ENCODE measurements at places on chromosomes 7 and 10.

DNA sequence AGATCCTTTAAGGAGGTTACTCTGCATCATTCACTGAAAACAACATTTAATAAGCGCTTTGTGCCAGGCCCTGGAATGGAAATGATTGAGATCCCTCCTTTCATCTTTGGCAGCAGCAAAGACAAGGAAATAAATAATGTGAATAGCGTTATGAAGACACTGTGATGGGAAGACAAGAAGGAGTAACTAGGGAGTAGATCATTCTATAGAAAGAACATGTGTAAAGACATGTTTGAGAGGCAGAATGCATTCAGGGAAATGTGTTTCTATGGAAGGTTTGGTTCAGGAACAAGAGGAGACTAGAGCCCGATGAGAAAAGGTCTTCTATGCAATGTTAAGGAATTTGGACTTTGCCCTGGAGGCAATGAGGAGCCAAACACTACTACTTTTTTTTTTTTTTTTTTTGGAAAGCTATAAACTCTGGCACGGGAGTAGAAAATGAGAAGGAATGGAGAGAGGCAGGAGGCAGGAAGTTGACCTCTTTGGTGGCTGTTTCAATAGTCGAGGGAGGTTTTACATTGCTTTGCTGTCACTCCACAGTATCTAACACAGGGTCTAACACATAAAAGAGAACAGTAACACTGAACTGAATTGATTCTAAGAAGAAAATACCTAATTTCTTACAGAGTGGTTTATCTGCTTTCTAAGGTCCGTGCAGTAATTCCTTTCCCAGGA is 44.9 kb downstream of the SMURF1 start:
- peak; percentile 28 for DNase-seq

- no peak for DNase-seq
These were observed 9.8 kb upstream of the COMTD1 start for GRCh38 chr10:75245354-75246250.

DNA sequence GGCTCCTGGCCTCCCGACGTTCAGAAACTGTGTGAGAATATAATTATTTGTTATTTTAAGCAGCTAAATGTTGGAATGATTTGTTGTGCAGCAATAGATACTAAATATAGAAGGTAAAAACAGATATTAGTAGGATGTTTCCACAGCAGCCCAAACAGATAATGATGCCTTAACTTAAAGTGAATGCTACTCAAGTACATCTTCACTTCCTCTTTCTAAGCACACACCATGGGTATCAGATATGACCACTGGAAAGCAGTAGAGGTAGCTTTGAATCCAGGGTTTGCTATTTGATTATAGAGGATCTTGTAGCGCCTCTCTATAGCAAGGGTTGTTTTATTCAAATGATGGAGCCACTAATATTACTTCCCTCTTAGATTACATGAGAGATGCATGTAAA is 38.2 kb upstream of the BET1 start:
- DNase-seq: no peak

DNA sequence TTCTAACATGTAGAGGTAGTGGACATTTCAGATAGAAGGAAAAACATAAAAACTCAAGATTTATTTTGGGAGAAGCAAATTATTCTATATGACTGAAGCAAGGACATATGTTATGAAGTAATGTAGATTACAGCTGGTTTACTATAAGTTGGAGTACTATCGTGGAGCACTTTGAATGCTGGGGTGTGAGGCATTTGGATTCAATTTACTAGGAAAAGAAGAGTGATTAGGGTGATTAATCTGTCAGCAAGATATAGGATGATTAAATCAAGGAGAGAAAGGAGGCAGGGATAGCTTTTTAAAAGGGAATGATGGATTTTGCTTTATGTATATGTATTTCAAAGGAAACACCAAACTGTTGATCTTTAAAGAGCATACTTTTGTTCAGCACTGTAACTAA is 318.4 kb upstream of the KAT6B start:
- no peak for DNase-seq

GRCh38 chr7:25261545-25262140 is 33.4 kb upstream of the NPVF start:
- no peak for DNase-seq

DNA sequence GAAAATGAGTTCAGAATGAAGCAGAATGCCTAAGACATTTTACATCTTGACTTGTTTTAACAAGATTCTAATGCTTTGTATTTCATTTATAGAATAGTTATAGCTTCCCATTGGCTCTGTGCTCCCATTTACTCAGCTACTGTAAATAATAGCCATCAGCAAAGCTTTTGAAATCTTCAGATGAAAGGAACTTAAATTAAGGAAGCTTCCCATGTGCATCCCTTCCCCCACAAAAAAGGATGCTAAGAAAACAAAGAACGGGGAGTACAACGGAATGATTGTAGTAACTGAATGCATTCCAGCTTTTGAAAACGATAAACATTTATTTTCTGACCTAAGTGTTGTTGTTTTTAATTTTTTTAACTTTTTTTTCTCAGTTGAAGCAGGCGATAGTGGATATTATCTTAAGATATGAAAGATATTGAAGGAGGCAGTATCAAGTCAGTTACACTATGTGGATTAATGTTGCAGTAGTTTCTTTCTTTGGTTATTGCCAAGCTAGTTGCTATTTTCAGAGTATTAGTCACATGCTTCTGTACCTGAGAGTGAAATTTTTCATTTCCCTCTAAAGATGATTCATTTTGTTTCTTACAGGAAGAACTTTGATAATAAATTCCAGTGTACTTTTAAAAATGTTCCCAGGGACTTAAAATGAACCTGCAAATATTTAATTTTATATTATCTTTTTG is 129.2 kb downstream of the KCND2 start:
- peak; percentile 83 for DNase-seq

GRCh38 chr7:106792233-106792926 is 72.7 kb upstream of the PIK3CG start:
- peak; percentile 20 for DNase-seq

- no peak for DNase-seq
These were observed 289.2 kb downstream of the TCERG1L start for GRCh38 chr10:131022369-131022768.

DNA sequence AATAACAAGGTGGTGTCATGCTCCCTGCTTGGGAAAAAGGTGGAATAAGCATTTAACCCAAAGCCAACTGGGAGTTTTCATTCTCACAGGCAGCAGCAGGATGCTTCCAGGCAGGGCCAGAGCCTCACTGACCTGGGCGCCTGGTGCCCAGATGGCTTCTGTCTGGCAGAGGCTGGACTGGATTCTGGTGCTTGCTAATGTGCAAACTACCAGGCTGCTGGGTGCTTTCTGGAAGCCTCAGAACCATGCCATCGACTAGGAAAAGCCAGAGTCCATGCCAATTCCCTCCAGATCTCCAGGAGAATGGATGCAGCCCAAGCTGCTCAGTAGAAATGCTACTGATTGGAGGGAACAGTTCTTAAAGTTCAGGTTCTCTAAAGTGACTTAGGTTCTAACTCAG is 36.2 kb downstream of the VIPR2 start:
- no peak for DNase-seq

GRCh38 chr10:75283078-75283670 is 47.4 kb upstream of the COMTD1 start:
- no peak for DNase-seq

GRCh38 chr10:120437541-120437940 is 19.5 kb upstream of the PLPP4 start:
- peak; percentile 66 for DNase-seq

- no peak for DNase-seq
These were observed 114.2 kb downstream of the TES start for GRCh38 chr7:116324582-116324981.

Data from amniotic epithelial cell (primary cell).